GM06990 (cell line): ENCODE measurements at places on chromosomes 11 and 22.

DNA sequence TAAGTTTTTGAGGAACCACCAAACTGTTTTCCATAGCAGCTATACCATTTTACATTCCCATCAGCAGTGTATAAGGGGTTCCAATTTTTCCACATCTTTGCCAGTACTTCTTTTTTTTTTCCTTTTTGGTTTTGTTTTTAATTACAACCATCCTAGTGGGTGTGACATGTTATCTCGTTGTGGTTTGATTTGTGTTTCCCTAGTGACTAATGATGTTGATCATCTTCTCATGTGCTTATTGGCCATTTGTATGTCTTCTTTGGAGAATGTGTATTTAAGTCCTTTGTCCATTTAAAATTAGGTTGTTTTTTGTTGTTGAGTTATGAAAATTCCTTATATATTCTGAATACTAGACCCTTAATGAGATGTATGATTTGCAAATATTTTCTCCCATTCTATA is 59.3 kb downstream of the STIM1 start:
- no peak for DNase-seq

- no peak for DNase-seq
Observed at GRCh38 chr11:15055620-15056356, 17.6 kb upstream of the CALCB start.

- DNase-seq = no peak
Observed at GRCh38 chr11:75946531-75947530, 131.8 kb downstream of the UVRAG start.

GRCh38 chr11:125692887-125693286 is 12.2 kb upstream of the ACRV1 start:
- no peak for DNase-seq

- DNase-seq = no peak
Observed at GRCh38 chr11:27217948-27218420, 145.0 kb downstream of the CCDC34 start.

- no peak for DNase-seq
Observed at GRCh38 chr11:125290263-125290662, 125.7 kb downstream of the PKNOX2 start.

GRCh38 chr11:46718155-46719019 is 626 bp upstream of the F2 start:
- no peak for DNase-seq
